ENCODE measurements at places on chromosomes 5 and 9.
A peak's percentile ranks its signal among the peaks of the same experiment; 100 is the strongest.

- DNase-seq, result peak; percentile 1
These were observed 295.7 kb downstream of the DNAH5 start for GRCh38 chr5:13648822-13649221.

GRCh38 chr9:125972012-125972729 is 225.0 kb downstream of the PBX3 start:
- DNase-seq, result no peak

- no peak for DNase-seq
These were observed 180.3 kb downstream of the SREK1 start for GRCh38 chr5:66324357-66324756.

DNA sequence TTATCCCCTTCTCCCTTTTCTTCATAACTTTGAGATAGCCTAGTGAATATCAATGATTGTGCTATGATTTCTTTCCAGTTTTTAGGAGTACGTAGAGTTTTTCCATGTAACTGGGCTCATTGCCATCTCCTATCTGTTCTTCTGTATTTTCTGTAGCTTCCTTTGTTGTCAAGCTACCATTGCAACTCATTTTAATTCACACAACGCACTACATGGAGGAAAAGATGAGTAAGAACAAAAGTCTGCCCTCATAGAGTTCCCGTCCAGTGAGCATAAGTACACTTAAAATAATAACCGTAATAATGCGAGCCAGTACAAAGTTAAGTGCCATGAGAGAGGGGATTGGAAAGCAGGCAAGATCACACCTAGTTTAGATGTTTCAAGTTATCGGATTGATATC is 177.7 kb downstream of the PAM start:
- DNase-seq, result no peak

GRCh38 chr5:79716839-79717238 is 27.2 kb downstream of the CMYA5 start:
- no peak for DNase-seq

DNA sequence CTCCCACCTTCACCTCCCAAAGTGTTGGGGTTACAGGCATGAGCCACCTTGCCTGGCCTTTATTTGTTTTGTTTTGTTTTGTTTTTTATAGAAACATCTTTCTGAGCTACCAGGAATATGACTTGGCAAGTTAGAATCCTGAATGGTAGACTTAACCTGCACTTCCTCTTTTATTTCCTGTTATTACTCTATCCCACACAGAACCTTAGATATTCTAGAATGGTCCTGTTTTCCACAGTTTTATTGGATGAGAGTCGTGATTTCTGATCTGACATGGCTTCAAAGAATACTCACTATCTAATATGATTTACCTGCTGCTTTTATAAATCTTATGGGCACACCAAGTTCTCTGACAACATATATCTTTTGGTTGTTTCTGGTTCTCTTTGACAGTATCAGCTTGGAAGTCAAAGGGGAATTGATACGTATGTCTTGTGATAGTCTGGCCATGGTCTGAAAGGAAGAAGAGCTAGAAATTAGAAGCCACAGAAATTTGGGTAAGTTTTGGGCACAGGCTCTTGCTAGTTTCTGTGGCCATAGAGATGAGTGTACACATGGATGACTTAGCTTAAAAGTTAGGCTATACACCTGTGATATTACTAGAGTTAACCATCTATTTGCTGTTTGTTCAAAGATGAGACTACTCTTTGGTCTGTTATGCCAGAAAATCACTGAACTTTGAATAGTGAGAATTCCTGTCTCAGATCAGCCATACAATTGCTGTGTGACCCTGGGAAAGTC is 4.7 kb upstream of the PANK3 start:
- no peak for DNase-seq

DNA sequence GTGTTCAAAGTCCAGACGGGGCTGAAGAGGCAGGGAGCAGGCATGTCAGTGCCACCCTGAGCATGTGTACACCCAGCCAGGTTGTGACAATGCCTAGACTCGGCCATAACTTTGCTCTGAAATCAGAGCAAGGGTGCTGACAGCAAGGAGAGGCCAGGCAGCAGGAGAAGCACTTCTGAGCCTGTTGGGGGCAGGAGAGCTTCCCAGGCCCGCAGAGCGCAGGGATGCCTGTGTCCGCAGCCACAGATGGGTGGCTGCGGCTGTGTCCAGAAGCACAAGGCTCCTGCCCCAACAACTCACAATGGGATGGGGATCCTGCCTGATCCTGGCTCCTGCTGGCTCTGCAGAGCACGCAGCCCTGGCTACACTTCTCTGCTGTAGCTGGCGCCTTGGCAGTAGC is 373.9 kb downstream of the CHSY3 start:
- DNase-seq, result no peak

DNA sequence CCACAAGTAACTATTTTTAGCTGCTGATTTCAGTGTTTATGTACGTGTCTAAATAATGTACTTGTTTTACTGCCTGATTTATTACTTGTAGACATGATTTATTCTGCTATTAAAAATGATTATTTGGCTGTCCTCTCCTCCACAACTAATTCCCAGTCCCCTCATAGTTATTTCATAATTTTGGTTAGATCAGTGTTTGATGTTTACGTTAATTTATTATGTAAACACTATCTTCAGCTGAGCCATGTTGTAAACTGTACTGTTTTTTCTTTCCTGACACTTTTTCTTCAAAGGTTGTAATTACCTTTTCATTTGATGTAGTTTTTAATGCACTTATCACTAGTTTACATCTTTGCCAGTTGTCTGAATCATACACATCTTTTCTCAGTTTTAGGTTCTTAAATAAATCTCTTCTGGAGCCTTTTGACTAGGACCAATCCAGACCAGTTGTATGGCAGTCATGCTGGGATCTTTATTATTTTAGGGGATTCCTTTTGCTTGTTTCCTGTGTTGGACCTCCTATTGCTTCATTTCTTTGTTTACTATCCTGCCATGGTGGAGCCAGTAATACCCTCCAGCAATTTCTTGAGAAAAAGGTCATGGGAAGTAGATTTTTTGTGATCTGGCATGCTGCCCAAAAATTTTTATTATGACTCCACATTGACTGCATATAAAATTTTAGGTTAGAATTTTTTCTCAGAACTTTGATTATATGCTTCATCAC is 16.1 kb downstream of the AP3S1 start:
- DNase-seq, result no peak

- DNase-seq, result no peak
These were observed 177.4 kb downstream of the SLC28A3 start for GRCh38 chr9:84163052-84163650.

DNA sequence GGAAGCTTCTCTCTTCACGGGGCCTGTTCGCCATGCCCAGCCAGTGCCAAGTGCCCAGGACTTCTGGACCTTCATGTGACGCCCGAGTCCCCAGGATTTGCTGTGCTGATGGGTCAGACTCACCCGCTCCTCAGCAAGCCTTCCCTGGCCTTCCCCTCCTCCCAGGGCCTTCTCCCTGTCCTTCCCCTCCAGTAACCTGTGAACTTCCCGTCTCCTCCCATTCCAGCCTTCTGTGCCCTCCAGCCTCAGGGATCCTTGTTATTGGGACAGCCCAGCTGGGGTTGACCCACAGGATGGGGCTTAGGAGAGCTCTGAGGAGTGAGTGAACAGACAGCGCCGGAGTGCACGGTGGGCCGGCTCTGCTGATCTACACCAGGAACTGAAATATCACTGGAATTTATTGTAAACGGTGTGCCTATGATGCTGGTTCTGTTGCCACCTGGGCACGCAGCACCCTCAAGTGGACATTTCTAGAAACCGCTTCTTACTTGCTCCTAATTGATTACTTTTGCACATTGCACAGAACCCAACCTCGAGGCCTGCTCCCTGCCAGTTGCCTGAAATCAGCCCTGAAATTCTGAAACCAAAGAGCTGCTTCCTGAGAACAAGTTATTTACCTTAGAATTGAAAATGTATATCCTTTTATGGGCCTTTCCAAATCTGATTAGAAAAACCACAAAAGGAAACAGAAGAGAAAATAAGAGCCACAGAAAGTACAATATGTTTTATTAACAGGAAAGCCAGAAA is 1.5 kb downstream of the SPAAR start:
- peak; percentile 75 for DNase-seq

DNA sequence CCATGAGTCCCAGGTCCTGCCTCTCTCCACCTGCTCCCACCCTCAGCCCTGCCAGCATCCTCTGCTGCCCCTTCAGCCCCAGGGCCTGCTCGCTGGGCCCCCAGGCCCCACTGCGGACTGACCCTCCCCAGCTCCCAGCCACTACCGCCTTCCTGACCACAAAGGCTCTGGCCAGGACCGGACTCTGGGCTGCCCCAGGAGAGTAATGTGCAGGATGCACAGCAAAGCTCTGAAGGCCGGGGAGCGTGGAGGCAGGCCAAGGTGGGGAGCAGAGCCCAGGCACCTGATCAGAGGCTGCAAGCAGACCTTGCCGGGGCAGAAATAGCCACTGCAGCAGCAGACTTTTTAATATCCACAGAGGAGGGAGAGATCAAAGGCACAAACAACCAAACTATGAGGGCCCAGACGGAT is 27.9 kb downstream of the IPPK start:
- no peak for DNase-seq

- DNase-seq, result no peak
These were observed 5.3 kb upstream of the LHFPL2 start for GRCh38 chr5:78653681-78654366.

GRCh38 chr5:160450164-160450932 is 28.7 kb downstream of the PTTG1 start:
- no peak for DNase-seq

DNA sequence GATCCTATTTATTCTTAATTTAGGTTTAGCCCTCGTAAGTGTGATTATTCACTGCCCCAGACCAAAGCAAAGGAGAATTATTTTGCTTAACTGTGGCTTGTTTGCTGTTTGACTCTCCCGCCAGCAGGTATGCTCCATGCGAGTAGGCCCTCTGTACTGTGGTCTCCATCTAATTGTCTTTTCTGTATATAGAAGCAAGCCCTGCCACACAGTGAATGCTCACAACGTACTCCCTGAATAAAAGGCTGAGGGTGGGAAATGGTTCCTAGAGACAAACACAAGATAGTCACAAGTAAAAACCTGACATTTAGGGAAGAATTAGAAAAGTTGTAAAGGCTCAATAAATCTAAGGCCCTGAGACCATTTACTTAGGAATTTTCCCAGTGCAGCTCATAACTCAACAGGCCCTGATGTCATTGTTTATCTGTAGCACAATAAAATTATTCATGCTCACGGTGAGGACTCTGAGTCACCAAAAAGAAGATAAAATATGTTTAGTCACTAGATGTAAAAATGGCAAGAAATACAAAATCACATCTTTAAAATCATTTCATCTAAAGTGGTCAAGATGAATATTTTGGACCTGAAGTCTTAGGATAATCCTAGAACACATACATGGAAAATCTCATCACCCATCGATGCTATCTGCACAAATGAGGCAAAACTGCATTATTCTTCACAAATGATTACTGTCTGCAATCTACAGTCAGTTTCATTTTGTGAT is 473.2 kb downstream of the ENC1 start:
- peak; percentile 15 for DNase-seq

DNA sequence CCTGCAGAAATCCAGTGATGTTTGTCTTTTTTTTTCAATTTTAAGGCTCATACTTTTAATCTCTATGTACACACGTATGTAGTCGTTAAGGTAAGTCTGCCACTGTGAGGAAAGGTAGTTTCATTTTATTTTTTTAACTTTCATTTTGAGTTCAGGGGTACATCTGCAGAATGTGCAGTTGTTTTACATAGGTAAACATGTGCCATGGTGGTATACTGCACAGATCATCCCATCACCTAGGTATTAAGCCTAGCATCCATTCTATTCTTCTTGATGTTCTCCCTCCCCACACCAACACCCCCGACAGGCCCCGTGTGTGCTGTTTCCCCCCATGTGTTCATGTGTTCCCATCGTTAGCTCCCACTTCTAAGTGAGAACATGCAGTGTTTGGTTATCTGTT is 19.7 kb downstream of the MUSK start:
- no peak for DNase-seq

GRCh38 chr9:26650325-26650724 is 242.3 kb downstream of the CAAP1 start:
- no peak for DNase-seq

GRCh38 chr9:107971241-107971640 is 481.7 kb upstream of the KLF4 start:
- DNase-seq, result no peak

GRCh38 chr9:78213712-78214111 is 22.2 kb upstream of the CEP78 start:
- DNase-seq, result peak; percentile 59

GRCh38 chr5:113163328-113163727 is 186.7 kb downstream of the DCP2 start:
- DNase-seq, result peak; percentile 65

- DNase-seq, result no peak
These were observed 69.1 kb downstream of the PBX3 start for GRCh38 chr9:125816321-125816720.

DNA sequence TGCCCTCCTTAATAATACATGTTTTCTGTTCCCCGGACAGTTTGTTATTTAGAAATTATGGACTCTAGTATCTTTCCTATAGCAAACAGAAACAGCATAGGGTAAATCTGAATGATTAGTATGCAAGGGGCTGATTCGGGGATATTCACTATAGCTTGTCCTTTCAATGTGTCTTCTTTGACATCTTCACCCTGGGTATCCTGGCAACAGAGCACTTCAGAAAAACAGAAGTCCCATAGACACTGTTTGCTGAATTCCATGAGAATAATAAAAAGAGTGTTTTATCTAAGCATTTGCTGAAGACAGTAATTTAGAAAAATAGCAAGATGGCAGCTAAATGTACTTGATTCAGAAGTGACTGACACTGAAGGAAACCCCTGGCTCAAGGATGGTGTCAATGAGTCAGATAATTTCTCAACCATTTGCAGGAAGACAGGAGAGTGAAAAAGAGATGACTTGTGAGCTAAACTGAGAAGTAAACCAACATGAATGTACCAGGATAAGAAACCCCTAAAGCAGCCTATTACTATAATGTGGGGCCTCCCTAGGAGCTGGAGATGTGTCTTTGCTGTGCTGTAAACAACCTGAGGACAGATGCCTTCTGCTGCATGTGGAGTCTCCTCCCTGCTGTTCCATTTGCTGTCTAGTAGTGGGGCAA is 246.2 kb downstream of the MAN2A1 start:
- no peak for DNase-seq

GRCh38 chr5:140344683-140345423 is 1.6 kb downstream of the HBEGF start:
- DNase-seq, result peak; percentile 48

DNA sequence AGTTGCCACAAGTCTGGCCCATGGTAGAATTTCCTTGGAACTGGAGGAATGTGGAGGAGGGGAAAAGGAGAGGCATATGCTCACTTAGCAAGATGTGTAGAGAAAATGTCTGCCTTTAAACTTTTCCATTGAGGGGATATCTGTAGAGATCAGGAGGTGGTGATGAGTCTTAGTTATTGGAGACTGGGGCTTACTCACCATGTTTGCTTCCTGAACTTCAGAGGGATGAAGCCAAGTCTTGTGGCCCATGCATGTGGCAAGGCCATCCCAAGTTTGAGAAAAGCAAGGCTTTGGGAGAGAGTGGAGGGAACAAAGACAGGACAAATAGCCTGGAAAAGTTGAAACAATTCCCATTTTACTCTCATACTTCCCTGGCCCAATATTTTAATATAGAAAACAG is 124.5 kb downstream of the GDNF start:
- no peak for DNase-seq

GRCh38 chr5:173786286-173787187 is 101.6 kb upstream of the CPEB4 start:
- DNase-seq, result no peak

All from ACHN (cell line).